Lung (tissue), 17 donors: ENCODE measurements at places on chromosomes 2 and 18. TPM values are rescaled to one million over a fixed set of nuclear protein-coding genes. Genes with fewer than 3 reads are reported as not detected.

- no peak for DNase-seq
- H3K36me3 ChIP-seq: no peaks in the 10 kb centered on the region
- no peak overlapping the region for H3K27ac ChIP-seq
- H3K27me3 ChIP-seq: no peaks in the 10 kb centered on the region
- no peaks in the 10 kb centered on the region for H3K4me1 ChIP-seq
Measured at GRCh38 chr2:37357530-37357929, 13.1 kb downstream of the QPCT start.

DNA sequence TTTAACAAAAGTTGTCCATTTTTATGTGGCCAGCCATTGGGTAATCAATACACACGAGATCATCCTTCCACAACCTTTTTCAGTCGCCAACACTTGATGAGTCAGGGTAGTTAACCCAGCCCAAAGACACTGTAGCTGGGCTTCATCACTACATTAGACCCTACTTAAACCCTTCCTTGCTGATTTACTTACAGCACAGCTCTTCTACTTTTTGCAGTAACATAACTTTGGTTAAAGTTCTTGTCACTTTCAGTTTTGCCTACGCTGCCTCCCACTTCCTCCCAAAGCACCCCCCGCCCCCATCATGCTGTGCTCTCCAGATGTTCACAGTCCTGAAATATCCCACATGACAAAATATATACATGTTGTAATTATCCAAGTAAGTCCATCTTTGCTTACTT is 103.6 kb downstream of the CDK15 start:
- H3K36me3 ChIP-seq: no peaks in the 10 kb centered on the region
- H3K4me3 ChIP-seq: no peak overlapping the region
- H3K27me3 ChIP-seq: no peaks in the 10 kb centered on the region
- peak; percentile 93 for DNase-seq
- no peak overlapping the region for H3K27ac ChIP-seq
- no peaks in the 10 kb centered on the region for H3K4me1 ChIP-seq

DNA sequence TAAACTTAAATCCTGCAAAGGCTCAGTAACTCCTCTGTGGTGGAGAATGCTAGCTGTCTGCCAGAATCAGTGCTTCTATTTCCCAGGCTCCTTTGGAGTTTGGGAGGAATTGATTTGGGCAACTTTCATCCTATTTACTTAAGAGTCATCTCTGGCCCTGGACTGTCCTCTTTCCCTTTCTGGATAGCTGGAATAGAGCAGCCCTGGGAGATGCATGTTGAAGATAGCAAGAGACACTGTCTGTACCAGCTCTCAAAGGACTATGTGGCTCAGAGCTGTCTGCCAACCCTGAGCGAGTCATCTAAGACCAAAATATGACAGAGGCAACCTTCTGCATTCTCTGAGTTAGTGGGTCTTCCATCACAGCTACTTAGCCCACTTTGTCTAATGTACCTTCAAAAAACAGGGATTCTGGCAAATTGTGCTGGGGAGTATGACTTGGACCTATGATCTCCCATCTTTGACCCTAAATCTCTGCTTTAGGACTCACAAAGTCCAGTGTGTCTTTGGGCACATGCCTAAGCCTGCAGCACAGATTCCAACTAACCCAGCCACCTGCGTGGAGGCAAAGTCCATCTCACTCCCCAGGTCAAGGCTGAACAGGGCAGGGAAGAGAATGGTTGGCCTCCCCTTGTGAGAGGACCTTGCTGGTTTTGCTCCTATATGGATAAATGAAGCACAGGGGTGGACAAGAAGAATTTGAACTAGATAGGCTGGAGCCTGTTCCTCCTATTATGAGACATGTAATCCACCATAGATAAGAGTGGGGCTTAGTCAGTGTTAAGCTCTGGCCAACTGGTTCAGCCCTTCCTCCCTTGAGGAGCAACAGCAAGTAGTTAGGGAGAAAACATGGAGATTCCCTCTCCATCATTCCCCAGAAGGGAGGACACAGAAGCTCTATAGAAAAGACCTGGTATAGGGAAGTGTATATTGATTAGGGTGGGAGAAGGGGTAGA is 99.1 kb upstream of the PELI1 start:
- H3K27ac ChIP-seq: no peak overlapping the region
- no peaks in the 10 kb centered on the region for H3K4me1 ChIP-seq
- H3K36me3 ChIP-seq: no peaks in the 10 kb centered on the region
- DNase-seq: no peak

GRCh38 chr2:227035711-227036367 is 128.2 kb downstream of the COL4A4 start:
- no peaks in the 10 kb centered on the region for H3K27me3 ChIP-seq
- H3K4me1 ChIP-seq: peaks cover 24% of the 10 kb centered on the region
- no peak for DNase-seq
- H3K4me3 ChIP-seq: no peak overlapping the region
- no peaks in the 10 kb centered on the region for H3K36me3 ChIP-seq
- H3K27ac ChIP-seq: no peak overlapping the region

- no peaks in the 10 kb centered on the region for H3K4me1 ChIP-seq
- no peak overlapping the region for H3K4me3 ChIP-seq
- no peak for DNase-seq
- peaks cover 17% of the 10 kb centered on the region for H3K36me3 ChIP-seq
Measured at GRCh38 chr2:166411473-166412230, 35.9 kb upstream of the SCN9A start.

DNA sequence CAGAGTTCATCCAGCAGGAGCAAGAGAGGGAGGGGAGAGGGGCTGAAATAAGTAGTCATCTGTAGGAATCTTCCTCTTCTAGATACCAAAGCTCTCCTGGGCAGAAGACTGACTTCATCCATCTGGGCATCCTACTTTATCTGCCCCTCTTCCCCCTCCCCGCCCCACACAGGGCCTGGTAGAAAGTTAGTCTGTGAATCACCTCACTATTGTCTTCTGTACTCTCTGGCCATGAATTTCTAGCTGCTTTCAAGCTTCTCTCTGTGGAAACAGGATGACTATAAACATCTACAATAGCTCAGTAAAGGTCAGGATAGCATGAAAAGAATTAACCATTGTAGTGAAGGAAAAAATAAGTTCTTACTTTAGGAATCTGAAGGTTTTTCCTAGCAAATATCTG is 47.7 kb upstream of the RNU4ATAC start:
- peaks cover 5% of the 10 kb centered on the region for H3K36me3 ChIP-seq
- DNase-seq: no peak
- H3K27ac ChIP-seq: no peak overlapping the region
- H3K4me1 ChIP-seq: peaks cover 22% of the 10 kb centered on the region

DNA sequence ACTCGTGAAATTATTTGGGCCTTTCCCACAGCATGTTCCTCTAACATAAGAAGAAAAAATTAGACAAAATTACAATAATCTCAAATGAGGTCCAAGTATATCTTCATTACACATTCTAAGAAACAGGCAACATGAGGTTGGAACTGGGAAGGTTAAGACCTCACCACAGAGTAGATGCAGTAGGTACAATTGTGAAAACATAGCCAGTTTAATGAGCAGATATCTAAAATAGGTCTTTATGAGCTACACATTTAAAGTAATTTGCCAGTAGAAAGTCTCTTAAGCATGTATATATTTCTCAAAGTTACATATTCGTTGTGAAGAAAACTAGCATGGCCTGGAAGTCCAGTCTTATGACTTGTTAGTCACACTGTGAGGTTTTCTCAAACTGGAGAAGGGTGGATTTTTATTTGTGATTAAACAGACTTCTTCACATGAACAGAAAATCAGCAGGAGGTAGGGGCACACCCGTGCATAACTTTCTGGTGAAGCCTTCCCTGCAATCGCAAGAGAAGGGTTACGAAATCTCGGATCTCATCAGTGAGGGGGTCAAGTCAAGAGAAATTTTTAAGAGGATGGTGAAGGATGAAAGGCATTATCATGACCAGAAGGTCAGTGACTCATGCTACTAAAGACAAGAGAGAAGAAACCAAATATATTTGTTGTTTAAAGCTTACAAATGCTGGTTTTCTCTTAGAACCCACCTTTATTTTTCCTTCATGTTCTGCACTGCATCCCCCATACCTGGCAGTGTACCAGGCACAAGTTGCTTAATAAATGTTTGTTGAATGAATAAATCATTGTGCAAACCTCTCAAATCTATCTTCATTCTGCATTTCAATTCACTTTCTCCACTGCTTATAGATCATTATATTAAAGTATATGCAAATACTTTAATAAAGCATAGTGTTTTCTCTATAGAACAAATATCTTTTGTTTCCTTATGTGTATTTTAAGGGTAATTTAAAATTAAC is 5.1 kb upstream of the RAB27B start:
- H3K27ac ChIP-seq: no peak overlapping the region
- DNase-seq: no peak
- no peak overlapping the region for H3K4me3 ChIP-seq
- H3K4me1 ChIP-seq: no peaks in the 10 kb centered on the region
- H3K36me3 ChIP-seq: no peaks in the 10 kb centered on the region
- no peaks in the 10 kb centered on the region for H3K27me3 ChIP-seq

GRCh38 chr2:26346454-26347053 is at the start of gene ADGRF3:
Gene ADGRF3 (minus strand): TSS chr2:26346789. CDS start chr2:26346234, 555 bp downstream.
- no peaks in the 10 kb centered on the region for H3K27me3 ChIP-seq
- peak within 1 kb of the TSS; percentile 96 for H3K27ac ChIP-seq
- peaks cover 2% of the 10 kb centered on the region for H3K36me3 ChIP-seq
- H3K4me1 ChIP-seq: peaks cover 13% of the 10 kb centered on the region
- H3K4me3 ChIP-seq: peak within 1 kb of the TSS; percentile 92

DNA sequence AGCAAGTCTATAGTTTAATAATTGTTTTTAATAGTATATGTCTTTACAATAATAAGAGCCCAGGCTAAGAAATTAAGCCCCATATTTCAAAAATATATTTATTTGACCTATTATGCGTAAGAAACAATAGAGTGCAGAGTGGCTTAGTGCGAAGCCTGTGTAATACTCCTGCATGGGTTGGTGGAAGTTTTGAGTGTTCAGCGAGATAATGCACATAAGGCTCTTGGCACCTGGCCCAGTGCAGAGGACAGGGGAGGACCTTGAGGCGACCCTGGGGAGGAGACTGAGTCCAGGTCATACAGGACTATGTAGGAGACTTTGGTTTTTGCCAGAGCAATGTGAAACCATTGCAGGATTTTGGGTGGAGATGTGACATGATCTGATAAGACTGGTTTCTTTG is 132.4 kb upstream of the ST6GAL2 start:
- no peak overlapping the region for H3K27ac ChIP-seq
- no peaks in the 10 kb centered on the region for H3K27me3 ChIP-seq
- no peaks in the 10 kb centered on the region for H3K36me3 ChIP-seq
- no peak overlapping the region for H3K4me3 ChIP-seq
- no peaks in the 10 kb centered on the region for H3K4me1 ChIP-seq

DNA sequence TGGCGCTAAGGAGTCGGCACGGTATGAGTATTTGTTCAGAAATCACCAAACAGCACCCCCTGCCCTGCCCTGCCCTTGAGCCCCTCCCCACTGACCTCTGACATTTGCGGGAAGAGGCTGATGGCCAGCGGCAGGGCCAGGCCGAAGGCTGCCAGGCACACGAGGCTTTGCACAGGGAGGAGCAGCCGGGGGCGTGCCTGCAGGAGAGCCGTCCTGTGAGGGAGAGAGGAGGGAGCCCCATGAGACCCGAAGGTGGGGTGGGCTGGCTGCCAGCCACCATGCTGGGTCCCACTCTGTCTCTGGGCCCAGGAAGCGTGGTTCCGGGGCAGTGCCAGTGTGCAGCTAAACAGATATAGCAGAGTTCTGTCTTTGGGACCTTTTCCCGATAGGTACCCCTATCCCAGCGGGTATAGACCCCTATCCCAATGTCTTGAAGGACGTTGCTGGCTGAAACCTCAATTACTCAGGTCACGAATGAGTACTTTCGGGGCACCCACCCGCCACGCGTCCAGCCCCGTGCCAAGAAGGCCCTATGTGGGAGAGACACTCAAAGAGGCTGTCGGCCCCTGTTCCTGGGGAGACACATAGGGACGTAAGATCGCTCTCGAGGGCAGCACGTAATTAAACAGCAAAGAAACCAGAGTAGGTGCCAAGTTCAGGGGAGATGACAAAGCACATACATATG is 43.9 kb downstream of the EMX1 start:
- no peaks in the 10 kb centered on the region for H3K27me3 ChIP-seq
- H3K4me1 ChIP-seq: no peaks in the 10 kb centered on the region
- no peak overlapping the region for H3K4me3 ChIP-seq

GRCh38 chr2:69113627-69114026 is 100.6 kb downstream of the ANTXR1 start:
- DNase-seq: no peak
- no peak overlapping the region for H3K4me3 ChIP-seq
- H3K27ac ChIP-seq: no peak overlapping the region

DNA sequence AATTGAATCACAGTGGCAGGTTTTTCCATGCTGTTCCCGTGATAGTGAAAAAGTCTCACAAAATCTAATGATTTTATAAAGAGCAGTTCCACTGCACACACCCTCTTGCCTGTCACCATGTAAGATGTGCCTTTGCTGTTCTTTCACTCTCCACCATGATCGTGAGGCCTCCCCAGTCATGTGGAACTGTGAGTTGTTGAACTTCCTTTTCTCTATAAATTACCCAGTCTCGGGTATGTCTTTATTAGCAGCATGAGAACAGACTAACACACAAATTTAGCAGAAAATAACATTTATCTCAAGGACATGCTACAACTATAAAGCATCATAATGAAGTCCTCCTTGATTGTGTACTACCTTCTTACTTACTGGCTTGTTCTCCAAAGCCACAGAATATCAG is 1526.0 kb downstream of the LRP1B start:
- no peaks in the 10 kb centered on the region for H3K27me3 ChIP-seq
- no peak overlapping the region for H3K4me3 ChIP-seq
- no peaks in the 10 kb centered on the region for H3K4me1 ChIP-seq

GRCh38 chr2:7022492-7023385 is 105.5 kb downstream of the RNF144A start:
- no peak for DNase-seq
- H3K4me1 ChIP-seq: peaks cover 2% of the 10 kb centered on the region
- H3K36me3 ChIP-seq: peaks cover 19% of the 10 kb centered on the region
- H3K4me3 ChIP-seq: no peak overlapping the region
- H3K27ac ChIP-seq: no peak overlapping the region

DNA sequence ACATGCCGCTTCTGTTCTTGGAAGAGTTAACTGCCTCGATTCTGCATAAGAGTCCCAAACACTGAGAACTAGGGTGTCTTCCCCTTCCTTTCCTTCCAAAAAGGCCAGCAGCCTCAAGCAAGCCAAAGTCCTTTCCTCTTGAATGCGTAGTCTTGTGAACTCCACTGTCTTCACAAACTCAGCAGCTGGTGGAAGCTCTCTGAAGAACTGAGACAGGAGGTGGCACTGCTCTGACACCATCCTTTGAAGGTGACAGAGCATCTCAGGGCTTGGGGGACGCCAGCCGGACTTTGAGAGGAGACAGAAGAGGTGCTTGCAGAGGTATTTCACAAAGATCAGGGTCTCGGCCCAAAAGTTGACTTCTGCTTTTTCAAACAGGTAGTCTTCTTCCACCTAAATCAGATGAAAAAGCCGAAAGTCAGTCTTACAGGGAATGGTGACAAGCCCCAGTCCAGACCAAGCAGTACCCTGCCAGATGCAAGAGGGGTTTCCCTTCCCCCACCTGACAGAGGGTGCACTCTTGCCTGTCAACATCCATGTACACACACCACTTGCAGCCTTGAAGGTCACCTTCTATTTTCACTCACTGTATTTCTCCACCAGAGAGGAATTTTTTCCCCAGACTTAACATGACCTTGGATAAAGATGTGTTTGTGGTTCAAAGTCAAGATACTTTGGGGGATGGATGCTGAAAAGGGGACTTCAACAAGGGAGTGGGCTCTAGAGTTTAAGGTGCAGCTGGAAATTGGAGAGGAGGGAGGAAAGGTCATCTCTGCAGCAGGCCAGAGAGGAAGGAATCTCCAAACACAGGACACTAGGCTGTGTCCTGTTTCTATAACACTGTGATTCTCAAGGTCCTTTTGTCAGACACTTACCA is 4.8 kb upstream of the ZFP36L2 start:
- H3K27ac ChIP-seq: no peak overlapping the region
- H3K36me3 ChIP-seq: no peaks in the 10 kb centered on the region
- H3K27me3 ChIP-seq: no peaks in the 10 kb centered on the region
- H3K4me1 ChIP-seq: peaks cover 5% of the 10 kb centered on the region
- no peak for DNase-seq

IL36A gene
- total RNA-seq: not detected

HNMT gene
- 135 TPM for total RNA-seq
